Effector CD4-positive, alpha-beta T cell (primary cell): ENCODE measurements at places on chromosomes 5 and 9.

DNA sequence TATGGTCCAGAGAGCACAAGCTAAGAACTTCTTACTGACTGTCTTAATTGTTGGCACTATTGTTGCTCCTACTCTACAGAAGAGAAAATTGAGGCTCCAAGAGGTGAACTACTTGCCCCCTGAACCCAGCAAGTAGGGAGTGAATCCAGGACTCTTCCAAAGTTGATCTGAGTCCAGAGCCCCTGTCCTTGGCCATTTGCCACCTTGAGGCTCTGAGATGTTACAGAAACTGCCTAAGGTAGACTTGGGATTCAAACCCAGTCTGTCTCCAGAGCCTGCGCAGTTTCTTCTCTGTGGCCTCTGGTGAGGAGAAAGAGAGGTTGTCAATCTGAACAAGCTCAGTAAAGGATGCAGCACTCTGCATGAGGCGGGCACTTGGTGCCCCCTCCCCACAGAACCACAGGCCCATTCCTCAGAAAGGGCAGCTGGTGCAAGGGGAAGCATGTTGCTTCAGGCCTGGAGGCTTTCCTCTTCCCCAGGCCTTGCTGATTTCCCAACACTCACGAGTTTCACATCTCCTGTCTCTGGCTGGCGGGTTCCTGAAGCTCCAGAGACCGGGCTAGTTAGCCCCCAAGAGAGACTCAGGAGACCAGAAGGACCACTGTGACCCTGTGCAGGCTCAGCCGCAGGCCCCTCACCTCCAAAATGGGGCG lies 2.9 kb upstream of the LCP2 start:
- DNase-seq = no peak

DNA sequence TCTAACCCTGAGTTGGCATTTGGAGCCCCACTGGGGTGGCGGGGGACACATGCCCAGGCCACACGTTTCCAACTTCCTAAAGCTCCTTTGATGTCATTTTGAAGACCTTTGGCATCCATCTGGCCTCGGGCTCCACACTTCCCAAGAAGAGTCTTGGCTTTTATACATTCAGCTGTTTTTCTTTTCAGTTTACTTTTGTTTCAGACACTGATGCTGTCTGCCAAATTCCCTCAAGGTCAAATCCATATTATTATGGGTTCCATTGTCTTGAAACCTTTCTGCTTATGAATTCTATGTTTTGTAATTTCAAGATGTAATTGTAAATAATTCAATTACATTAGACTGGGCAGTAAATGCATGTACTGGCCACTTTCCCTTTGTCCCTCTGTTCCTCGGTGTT lies 23.7 kb upstream of the NFIB start:
- DNase-seq = no peak

- DNase-seq = no peak
These were observed 113.8 kb downstream of the TLE4 start for GRCh38 chr9:79685577-79685976.

GRCh38 chr9:136495238-136495800 lies 12.5 kb upstream of the SEC16A start:
- no peak for DNase-seq

- no peak for DNase-seq
These were observed 21.3 kb downstream of the TLR4 start for GRCh38 chr9:117725426-117725887.

DNA sequence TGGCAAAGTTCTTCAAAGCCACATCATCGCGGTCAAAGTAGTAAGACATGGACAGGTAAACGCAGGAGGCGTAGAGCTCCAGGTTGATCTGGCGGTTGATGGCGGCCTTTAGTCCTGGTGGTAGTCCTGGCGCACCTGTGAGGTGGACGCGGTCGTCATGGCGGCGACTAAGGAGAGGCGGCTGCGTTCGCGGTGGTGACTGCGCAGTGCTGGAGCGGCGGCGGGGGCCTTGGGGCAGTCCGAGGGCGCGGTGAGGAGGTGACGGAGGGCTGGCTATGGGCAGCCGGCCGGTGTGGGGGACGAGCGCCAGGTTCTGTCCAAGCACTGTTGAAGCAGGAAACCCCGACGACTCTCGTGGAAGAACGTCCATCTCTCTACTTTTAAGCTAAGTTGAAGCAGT lies 136.8 kb downstream of the BASP1 start:
- peak; percentile 2 for DNase-seq

DNA sequence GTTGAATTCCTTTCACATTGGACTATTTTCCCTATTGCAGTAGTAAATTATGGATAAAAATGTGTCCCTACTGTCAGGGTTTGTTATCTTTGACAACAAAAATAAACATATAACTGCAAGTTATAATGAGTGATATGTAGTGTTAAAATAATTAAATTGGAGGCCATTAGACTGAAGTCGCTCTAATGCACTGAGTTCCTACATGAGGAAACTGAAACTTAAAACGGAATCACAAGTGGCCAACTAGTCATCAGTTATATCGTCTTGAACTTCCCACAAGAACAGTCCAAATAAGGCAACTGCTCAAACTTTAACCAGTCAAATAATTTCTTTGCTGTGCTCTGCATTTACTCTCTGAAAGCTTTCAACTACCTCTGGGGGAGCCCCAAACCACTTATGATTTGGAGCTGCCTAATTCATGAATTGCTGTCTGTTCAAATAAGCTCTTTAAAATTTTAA lies 2.1 kb upstream of the IFT74 start:
- DNase-seq = no peak

GRCh38 chr5:153641183-153641688 lies 150.8 kb downstream of the GRIA1 start:
- DNase-seq = no peak

GRCh38 chr5:135158982-135159381 lies 125.0 kb upstream of the PITX1 start:
- no peak for DNase-seq

GRCh38 chr5:133244242-133244641 lies 192.4 kb downstream of the HSPA4 start:
- no peak for DNase-seq

DNA sequence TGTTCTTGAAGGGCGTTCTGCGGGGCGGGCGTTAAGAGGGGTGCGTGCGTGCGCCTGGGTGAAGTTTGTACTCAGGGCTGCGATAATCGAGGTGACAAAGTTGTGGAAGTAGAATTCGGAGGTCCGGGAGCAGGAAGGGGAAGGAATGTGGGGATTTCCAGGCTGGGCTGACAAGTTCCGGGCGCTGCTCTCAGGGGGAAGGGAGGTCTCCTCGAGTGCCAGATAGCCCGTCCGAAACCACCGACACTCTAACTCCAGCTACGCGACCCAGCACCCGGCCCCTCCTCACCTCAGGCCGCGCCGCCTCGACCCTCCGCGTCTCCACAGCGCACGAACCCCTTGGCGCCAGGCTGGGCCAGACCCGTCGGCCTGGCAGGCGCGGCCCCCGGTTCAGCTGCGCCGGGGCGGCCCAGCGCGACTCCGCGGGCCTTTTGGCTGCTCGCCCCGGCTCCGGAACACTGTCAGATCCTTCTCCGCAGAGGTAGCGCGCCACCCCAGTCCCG lies at the start of gene IL6ST:
TSS of gene IL6ST (minus strand) at position 469 of the 503 bp plus-strand sequence. CDS start 18,685 bp downstream, outside the sequence.
- DNase-seq = peak; percentile 41

DNA sequence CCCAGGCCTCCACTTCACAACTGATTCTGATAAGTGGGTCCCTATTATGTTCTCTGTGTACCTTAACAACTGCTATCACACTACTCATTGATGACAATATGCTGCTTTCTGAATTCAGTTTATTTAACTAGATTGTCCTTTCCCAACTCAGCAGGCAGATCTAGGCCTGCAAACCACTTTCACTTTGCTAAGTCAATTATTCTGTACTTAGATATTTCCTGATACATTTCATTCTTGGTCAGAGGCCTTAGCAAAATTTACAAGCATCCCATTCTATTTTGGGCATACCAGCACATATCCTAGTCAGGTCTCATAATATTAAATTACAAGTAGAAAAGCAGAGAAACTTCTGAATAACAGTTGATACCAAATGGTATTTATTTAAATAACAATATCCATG lies 235.7 kb upstream of the HAPLN1 start:
- DNase-seq = no peak

DNA sequence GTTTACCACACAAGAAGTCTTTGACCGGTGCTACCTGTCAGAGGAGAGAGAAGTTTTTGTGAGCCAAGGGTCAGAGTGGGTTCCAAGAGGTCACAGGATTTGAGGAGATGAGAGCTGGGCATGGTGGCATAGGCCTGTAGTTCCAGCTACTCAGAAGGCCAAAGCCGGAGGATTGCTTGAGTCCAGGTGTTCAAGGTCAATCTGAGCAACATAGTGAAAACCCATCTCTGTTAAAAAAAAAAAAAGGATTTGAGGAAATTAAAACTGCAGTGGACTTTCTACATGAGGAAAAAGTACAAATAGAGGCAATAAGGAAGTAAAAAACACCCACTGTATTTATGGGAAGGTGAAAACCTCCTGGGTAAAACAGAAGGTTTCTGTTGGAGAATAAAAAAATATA lies 63.8 kb downstream of the PHAX start:
- no peak for DNase-seq

GRCh38 chr9:20373263-20373662 lies 249.0 kb downstream of the MLLT3 start:
- no peak for DNase-seq

DNA sequence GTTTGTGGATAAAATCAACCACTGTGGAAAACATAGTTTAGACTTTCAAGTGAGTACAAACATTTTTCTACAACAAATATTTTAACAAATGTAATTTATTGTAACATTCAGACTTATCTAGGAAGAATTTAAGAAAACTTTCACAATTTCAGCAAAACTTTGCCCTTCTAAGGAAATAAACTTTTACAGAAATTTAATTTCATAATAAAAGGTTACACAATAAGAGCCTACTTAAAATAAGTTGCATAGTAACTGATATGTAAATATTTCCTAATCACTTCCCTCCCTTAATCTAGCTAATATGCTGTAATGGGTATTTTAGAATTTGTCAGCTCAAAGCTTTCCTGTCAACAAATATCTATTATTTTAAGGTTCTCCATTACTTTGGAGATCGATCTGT lies 1899.9 kb downstream of the MAT2B start:
- no peak for DNase-seq

DNA sequence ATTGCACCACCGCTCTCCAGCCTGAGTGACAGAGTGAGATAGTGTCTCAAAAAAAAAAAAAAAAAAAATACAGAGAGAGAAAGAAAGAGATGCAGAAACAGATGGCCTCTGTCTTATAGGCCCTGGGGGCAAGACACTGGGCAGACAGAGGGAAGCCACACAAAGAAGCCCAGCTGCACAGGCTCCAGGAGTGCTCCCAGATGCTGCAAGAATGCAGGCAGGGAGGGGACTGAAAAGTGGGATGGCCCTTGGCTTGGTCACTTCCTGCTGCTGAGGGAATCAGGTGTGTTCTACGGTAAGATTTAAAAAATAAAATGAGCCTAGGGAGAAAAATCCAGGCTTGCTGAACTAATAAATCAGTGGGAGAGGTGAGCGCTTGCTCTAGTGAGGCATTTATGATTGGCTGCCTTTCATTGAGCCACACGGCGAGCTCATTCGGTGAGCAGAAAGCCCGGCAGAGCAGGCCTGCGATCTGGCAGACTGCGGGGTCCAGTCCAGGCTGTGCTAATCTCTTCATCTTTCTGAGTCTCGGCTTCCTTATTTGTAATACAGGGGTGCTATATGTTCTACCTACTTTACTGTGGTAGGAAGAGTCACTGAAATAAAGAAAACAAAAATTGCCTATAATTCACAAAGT lies 80.6 kb downstream of the RAD23B start:
- DNase-seq = no peak

DNA sequence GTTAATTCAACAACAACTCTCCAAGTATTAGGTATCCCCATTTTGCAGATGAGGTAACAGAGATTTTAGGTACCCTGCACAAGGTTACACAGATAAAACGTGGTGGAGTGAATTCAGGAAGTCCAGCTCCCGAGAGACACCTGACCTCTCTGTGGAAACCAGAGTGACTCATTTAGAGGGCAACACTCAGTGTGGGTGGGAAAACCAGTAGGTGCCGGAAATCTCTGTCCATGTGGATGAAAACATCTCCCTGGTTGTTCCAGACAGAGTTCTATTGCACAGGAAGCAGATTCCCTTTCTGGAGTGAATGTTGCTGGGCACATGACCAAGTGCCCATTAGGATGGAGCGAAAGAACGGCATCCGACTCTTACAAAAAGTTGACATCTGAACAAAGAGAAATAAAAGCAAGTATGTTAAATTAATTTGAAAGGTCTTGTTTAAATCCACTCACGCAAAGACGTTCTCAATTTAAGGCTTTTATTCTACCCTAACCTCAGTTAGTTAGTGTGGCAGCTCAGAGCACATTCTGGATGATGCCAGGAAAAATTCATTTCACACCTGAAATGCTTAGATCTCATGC lies 391.9 kb upstream of the WWC1 start:
- DNase-seq = no peak

DNA sequence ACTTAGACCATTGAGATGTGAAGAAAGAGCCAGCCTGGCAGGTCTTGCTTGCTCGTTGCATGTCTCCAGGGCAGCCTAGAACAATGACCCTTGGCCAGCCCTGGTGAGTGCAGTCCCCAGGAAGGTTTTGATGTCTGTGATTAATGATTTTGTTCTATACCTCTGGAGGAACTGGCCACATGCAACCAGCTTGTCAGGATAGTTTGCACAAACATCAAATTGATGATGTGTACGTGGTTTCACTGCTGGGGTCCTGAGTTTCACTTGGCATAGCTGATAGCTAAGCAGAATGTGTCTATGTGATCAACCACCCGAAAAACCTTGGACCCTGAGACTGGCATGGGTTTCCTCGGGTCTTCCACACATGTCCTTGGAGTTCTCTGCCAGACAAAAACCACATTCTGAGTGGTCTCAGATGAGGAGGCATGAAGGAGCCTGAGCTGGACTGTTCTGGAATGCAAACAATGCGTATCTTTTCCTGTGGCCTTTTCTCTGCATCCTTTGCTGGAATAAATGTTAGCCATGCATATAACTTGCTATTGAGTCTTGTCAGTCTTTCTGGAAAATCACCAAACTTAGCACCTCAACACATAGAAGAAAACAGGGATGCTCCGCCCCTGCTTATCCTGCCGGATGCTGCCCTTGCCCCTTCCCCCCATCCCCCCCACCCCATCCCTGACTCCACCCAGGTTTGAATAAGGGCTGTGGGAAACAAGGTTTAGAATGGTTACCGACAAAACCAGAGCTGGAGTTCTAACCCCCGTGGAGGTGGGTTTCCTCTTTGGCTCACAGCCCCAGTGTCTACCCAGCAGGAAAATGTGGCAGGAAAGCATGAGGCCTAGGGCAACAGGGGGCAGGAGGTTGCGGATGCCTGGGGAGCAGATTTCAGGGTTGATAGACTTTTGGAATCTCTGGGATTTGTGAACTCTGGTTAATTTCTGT lies 50.1 kb upstream of the ANKRD33B start:
- DNase-seq = no peak

- no peak for DNase-seq
These were observed 107.3 kb upstream of the SPOCK1 start for GRCh38 chr5:137606401-137606800.

DNA sequence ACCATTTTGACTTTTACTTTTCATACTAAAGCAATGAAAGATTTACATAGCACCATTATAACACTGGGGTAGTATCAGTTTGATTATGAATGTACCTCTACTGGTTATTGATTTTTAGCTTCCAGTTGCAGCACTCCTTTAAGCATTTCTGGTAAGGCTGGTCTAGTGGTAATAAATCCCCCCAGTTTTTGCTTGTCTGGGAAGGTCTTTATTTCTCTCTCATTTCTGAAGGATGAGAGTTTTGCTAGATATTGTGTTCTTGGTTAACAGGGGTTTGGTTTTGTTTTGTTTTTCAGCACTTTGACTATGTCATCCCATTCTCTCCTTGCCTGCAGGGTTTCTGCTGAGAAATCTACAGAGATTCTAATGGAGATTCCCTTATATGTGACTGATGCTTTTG lies 26.9 kb upstream of the IGFBPL1 start:
- DNase-seq = no peak
